ENCODE measurements at places on chromosomes 2 and 18.

GRCh38 chr2:140502951-140503630, 1627.7 kb downstream of the LRP1B start:
- DNase-seq, result no peak

- DNase-seq, result no peak
Measured at GRCh38 chr2:46410273-46411244, 68.8 kb upstream of the TMEM247 start.

GRCh38 chr2:98915751-98916358, 20.2 kb downstream of the CRACDL start:
- no peak for DNase-seq

GRCh38 chr2:241649404-241649803, 11.9 kb downstream of the ATG4B start:
- DNase-seq, result no peak

DNA sequence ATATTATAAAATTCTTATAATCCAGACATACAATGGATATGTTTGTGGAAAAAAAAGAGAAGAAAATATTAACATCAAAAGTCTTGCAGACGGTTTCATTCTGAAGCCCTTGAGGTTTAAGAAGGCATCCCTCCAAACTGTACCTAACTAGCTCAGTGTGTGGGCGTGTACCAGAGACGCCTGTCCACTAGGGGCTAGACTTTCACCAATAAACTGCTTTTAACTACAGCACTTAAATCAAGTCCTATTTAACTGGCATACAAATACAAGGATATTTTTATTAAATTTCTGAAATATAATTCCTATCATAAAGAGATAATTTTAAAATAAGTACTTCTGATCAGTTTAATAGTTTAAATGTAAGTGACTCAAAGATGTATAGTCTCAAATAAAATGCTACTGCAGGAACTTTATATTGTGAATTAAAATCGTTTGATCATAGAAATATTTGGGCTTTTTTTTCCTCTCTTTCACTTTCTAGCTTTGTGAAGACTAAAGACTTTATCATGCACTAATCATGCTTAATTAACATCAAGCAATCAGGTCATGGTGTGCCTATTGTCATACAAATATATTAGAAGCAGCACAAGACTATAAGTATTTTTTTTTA, 437.7 kb downstream of the SATB2 start:
- DNase-seq, result no peak

DNA sequence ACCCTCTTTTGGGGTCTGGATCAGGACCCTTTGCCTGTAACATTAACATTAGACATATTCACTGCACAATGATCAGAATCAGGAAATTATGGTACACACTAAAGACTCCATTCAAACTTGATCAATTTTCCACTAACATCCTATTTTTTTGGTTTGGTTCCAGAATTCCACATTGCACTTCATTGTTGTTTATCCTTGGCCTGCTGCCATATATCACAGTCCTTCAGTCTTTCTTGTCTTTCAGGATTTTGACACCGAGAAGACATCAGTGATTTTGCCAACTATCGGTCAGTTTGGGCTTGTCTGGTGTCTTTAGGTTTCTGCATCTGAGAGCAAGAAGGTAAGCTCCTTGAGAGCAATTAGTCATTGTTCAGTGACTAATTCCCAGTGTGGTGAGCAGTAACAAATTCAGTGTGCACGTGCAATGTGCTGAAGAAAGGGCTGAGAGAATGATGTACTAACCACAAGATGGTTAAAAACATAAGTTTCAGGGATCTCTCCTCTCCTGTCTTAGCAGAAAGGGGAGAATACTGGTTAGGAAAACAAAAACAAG, 23.5 kb downstream of the MARCHF4 start:
- no peak for DNase-seq

- DNase-seq, result no peak
Measured at GRCh38 chr2:105383432-105384166, 15.3 kb downstream of the FHL2 start.

DNA sequence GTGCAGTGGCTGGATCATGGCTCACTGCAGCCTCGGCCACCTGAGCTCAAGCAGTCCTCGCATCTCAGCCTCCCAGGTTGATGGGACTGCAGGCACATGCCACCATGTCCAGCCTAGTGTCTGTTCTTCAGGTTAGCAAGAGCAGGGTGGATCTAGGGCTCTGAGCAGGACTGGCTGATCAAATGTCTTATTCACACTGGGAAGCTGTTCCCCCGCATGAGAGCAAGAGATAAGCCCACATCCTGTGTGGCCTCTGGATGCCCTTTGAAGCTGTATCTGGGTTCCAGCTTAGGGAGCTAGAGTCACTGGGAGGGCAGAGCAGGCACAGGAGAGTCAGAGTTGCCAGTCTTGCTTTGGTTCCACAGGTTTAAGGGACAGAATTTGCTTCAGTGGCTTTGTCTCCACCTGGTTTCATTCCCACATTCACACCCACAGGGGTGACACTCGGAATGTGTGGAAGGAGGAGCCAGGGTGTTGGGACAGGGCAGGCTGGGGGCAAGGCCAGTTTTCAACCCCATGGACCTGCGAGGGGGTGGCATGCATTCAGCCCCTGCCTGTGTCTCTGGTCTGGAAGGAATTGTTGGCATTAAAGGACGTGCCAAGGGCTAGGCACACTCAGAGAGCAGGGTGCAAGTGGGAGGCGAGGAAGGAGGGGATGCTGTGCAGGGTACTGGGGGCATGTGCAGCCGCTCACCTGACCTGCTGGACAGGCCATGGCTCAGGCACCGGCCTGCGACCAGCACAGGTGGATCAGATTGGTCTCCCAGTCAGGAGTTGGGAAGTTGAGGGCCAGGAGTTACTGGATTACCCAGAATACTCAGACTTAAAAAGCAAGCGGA, 24.5 kb downstream of the PTPN18 start:
- DNase-seq, result no peak

GRCh38 chr2:170235860-170236679, 58.1 kb downstream of the MYO3B start:
- DNase-seq, result peak; percentile 18

DNA sequence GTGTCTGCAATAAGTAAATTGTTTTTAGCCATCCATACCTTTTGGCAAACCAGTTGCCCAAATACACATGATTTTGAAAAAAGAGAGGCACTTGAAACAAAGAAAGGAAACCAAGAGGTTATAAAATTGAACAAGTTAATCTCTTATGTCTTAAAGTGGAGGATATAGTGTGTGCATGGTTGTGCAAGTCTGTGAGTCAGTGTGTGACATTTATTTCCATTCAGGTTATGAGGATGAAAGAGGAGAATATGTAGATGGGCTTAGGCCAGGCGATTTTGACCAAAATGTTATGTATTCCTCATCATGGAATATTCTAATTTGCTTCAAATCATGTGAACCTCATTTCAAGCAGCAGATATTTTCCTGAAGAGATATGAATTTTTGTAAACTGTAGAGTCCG, 123.3 kb downstream of the SETBP1 start:
- no peak for DNase-seq

DNA sequence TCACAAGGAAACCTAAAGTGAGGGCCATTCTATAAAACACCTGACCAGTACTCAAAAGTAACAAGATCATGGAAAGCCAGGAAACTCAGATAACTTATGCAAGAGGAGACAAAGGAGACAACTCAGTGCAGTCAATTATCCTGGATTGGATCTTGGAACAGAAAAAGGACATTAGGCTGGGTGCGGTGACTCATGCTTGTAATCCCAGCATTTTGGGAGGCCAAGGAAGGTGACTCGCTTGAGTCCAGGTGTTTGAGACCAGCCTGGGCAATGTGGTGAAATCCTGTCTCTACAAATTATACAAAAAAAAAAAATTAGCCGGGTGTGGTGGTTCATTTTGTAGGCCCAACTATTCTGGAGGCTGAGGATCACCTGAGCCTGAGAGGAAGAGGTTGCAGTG, 424.5 kb upstream of the SPRED2 start:
- DNase-seq, result no peak

Data from stimulated activated naive B cell treated with anti-CD40 and anti-IgM and Interleukin-4, amounts not matched to agents 10 μg/mL and 1 μg/mL and 100 μg/mL, for 72 hours (primary cell).